Fibroblast of skin of back (primary cell): ENCODE measurements at places on chromosomes 11 and 22.

DNA sequence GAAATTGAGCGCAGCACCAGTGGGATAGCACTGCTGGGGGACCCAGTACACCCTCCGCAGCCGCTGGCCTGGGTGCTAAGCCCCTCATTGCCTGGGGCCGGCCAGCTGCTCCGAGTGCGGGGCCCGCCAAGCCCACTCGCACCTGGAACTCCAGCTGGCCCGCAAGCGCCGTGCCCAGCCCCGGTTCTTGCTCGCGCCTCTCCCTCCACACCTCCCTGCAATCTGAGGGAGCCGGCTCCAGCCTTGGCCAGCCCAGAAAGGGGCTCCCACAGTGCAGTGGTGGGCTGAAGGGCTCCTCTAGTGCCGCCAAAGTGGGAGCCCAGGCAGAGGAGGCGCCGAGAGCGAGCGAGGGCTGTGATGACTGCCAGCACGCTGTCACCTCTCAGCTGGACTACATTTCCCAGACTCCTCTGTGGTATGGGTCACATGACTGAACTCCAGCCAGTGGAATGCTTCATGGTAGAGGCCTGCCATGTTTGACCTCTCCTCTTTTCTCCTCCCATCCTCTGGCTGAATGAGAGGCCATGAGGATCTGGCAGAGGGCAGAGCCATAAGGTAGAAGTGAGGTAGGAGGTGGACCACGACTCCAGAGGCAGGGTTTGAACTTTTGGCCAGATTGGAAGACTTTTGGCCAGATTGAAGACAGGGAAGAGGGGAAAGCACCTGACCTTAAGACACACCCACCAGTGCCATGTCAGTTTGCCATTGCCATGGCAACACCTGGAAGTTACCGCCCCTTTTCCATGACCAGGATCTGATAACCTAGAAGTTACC is 6.2 kb downstream of the MRGPRD start:
- DNase-seq, result peak; percentile 37

- peak; percentile 18 for DNase-seq
Measured at GRCh38 chr11:111774955-111775710, 8.9 kb upstream of the PPP2R1B start.

DNA sequence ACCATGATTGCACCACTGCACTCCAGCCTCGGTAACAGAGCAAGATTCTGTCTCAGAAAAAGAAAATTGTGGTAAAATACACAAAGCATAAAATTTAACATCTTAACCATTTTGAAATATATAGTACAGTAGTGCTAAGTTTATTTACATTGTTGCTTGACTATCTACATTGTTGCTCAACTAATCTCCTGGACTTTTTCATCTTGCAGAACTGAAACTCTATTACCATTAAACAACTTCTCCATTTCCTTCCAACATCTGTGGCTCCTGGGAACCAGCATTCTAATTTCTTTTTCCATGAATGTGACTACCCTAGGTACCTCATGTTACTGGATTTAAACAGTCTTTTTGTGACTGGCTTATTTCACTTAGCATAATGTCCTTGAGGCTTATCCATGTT is 13.5 kb upstream of the VWA5A start:
- no peak for DNase-seq

GRCh38 chr11:75384438-75385080 is 14.8 kb upstream of the RPS3 start:
- DNase-seq, result peak; percentile 53

DNA sequence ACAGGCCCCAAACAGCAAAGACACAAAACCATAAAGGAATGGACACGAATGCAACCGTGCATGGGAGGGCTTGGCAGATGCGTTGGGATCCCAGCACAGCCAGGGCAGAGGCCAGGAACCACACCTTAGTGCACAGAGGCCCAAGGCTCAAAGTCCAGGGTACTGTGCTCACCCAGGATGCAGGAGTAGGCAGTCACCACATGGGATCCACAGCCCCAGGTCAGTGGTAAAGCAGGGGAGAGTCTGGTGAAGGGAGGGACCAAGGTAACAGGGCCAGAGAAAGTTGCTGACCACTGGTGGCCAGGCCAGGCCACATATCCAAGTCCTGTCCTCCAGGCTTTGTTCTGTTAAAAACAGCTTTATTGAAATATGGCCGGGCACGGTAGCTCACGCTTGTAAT is 6.5 kb upstream of the CERK start:
- DNase-seq, result no peak

DNA sequence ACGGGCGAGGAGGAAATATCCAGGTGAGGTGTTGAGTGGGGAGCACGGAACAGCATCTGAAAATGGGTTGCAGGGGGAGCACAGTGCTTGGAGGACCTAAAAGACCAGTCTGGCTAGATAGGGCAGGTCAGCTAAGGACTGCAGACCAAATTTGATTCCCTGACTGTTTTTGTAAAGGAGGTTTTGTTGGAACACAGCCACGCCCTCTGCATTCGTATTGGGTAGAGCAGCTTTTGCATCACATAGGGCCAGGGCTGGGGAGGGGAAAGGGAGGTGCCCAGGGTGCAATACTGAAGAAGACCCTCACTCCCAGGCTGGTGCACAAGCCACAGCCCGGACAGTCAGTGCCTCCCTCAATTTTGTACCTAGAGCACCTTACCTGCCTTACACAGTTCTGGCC is 286.8 kb downstream of the KIRREL3 start:
- DNase-seq, result no peak

- DNase-seq, result no peak
Measured at GRCh38 chr11:86292912-86293616, 9.0 kb upstream of the HIKESHI start.

- DNase-seq, result no peak
Measured at GRCh38 chr11:119423509-119424254, 710 bp upstream of the THY1 start.

DNA sequence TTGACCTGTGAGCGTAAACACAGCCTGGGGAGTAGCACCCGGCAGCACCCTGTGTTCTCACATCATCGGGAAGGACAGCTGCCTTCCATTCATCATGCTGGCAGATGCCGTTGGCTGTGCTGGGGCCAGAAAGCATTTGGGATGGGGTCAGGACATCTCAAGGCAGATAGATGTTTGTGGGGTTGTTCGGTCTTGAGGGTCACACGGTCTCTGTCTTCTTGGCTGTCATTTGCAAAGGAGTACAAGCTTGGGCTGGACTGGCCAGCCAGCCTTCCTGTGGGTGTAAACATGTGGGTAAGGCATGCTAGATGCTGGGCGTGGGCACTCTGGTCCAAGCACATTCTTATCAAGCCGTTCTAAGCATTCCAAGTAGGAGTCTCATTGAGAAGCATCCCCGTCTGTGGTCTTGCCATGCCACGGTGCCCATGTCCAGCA is 81.4 kb downstream of the TBC1D22A start:
- DNase-seq, result peak; percentile 64

DNA sequence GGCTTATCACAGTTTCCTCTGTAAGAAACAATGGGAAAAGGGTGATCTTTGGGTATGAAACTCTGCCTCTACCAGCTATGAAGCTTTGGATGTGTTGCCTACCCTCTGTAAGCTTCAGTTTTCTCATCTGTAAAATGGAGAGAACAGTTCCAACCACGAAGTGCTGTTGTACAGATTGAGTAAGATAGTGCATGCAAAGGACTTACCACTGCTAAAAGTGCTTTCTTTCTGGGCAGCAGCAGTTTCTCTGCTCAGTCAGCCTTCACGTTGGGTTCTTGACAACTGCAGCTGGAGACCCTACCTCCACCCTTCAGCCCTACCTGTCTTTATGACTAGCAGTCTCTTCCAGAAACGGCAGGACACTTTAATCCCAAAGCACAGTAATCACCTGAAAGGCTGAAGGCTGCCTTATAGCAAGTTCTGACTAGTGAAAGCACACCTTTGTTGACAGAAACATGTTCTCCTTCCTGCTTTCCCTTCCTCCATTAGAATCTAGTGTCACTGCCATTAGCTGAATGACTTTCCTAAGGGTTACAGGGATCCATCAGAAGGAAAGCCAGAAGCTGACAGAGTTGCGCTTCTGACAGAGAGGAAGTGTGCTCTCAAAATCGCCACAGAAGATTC is 91.4 kb downstream of the RPL27A start:
- DNase-seq, result no peak

GRCh38 chr11:30435488-30435887 is 112.6 kb downstream of the ARL14EP start:
- DNase-seq, result no peak

- DNase-seq, result no peak
Measured at GRCh38 chr11:76400967-76401366, 19.8 kb downstream of the GVQW3 start.

DNA sequence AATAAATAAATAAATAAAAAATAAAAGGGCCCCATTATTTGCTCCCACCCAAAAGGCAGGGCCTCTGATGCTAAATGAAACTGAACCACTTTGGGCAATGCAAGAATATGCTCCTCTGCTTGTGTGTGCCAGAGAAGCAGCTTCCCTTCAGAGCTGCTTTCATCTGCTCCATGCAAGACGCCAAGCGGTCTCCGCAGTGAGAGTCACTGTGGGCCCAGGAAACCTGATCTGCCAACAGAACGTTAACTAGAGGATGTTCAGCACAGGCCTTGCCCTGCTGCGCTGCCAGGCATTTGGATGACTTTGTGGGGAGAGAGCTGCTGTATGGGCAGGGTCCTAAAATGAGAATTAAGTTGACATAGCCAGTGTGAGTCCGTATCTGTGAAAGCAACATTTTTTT is 43.7 kb upstream of the APOA1 start:
- no peak for DNase-seq

DNA sequence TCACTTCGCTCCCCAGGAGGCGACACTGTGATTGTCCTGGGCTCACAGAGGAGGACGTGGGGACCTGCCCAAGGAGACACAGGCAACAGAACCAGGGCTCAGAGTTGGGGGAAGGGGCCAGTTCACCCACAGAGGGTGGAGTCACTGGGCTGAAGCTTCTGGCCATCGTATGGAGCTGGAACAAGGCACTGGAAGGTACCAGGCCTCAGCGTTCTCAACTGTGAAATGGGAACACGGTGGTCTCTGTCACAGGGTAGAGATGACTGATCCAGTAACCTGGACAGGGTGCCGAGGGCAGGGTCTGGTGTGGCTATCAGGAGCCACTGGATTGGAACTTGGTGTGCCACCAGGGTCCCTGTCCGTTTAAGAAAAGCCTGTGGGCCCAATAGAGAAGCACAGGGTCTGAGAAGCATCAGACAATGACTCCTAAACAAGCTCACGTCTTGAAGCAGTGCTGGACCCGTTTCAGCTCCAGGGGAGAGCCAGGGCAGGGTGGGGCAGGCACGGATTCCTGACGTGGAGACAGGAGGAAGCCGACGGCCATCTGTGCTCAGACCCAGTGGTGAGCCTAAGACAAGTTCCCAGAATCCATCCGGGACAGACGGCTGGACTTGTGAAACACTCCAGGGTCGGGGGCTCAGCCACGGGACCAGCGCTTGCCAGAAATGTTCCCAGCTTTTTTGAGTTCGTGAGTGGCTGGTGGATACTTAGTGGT is 25.0 kb upstream of the KCNQ1OT1 start:
- DNase-seq, result no peak

- no peak for DNase-seq
Measured at GRCh38 chr11:113574171-113574570, 99.0 kb upstream of the DRD2 start.

DNA sequence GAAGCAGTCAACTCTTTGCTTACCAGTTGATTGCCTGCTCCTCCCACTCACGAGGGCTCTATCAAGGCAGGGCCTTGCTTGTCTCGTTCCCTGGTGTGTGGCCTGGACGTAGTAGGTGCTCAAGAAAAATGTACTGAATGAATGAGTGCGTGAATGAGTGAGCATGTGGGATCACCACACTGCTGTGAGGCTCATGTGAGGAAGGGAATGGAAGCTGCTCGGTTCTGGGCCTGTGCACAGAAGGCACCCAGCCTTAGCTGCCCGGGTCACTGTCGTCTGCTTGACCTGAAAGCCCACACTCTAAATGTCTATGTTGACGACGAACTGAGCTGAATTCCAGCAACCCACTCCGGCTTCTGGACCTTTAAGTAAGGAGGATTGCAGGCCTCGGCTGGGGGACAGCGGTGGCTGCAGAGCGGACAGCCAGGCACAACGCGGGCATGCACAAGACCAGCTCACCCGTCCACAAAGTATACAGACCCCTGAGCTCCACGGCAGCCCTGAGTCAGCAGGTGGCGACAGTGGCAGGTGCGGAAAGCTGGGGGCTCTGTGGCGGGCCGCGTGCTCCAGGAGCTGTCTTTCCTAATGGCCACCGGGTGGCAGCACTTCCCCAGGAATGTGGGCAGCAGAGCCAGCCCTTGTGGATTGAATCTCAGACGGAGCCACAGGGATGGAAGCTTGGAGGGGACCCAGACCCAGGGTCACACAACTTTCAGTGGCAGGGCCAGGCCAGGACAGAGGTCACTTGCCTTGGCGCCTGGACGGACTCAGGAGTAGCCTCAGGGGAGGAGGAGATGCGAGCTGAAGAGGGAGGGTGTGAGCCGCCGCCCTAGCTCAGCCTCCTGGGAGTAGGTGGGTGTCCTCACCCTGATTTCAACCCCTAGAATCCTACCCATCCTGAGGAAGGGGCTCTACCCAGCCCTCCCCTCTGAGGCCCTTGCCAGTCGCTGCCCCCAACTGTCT is 5.0 kb upstream of the PICK1 start:
- DNase-seq, result peak; percentile 72

DNA sequence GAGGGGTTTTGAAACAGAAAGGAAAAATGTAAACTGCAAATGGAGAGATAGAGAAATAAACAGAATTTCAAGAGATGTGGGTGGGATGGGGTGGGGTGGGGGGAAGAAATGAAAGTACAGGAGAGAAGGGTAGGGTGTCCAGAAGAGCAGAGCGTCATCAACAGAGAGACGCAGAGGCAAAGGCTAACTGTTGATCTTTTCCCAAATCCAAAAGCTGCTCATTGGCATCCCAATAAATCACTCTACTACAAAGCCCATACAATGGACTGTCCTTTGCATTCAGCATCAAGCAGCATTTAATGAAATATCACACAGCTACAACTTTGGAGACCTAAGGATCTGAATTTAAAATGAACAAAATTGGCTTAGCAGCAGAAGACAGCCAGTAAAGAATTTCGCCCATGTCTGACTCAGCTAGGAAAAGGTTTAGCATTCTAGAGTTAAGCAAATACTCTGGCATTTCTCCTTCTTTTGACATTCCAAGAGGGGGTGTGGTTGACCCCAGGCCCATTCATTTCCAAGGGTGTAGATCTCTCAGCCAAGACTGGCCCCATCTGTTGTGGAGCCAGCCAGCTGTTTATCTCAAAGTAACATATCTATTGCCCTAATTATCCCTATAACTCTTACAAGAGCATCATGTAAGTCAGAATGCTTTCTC is 1.5 kb downstream of the RAB30 start:
- DNase-seq, result peak; percentile 83

DNA sequence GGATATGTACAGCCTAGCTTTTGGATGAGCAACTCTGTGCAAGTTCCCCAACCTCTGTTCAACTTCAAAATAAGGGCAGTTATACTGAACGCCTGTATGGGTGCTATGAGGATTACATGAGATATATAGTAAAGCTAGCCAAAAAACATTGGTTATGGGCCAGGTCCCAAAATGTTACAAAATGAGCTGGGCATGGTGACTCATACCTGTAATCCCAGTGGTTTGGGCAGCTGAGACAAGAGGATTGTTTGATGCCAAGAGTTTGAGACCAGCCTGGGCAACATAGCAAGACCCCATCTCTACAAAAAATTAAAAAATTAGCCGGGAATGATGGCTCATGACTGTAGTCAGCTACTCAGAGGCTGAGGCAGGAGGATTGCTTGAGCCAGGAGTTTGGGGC is 118.4 kb downstream of the TEAD1 start:
- DNase-seq, result peak; percentile 60
